ENCODE measurements at places on chromosomes 11 and 22.

DNA sequence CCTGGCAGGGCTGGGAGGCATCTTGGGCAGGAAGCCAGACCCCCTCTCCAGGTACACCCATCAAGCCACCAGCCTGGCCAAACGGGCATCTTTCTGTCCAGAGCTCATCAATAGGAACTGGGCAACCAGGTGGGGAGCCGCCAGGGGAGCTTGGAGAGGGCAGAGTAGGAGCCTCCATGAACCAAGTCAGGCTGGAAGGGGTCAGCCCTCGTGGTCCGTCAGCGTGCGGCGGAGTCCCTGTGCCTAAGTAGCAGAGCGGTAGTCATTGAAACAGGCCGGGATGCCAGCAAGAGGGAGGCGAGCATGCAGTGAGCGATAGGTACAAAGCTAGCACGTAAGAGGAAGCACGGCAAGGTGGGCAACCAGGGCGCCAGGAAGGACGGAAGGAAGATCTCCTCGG, 1.7 kb downstream of the RTL6 start:
- ATAC-seq, result no peak

- no peak for ATAC-seq
These were observed 61.5 kb downstream of the STIM1 start for GRCh38 chr11:3916962-3917361.

- no peak for ATAC-seq
These were observed 47.2 kb upstream of the CEP295 start for GRCh38 chr11:93614173-93614722.

DNA sequence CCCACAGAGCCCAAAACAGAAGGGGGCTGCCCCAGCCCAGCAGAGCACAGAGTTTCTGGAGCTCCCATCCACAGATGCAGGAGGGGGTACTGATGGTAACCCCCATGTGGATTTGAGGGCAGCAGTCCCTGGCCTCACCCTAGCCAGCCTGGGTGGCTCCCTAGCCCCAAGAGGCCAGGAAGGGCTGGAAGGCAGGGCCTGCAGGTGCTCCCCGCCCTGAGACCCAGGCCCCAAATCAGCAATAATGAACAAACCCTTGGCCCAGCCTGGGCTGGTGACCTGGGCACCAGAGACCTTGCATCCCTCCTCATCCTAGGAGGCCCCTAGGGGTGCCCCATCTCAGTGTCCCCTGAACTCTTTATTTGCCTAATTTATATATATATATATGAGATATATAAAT, 61.6 kb downstream of the MORC2 start:
- no peak for ATAC-seq

DNA sequence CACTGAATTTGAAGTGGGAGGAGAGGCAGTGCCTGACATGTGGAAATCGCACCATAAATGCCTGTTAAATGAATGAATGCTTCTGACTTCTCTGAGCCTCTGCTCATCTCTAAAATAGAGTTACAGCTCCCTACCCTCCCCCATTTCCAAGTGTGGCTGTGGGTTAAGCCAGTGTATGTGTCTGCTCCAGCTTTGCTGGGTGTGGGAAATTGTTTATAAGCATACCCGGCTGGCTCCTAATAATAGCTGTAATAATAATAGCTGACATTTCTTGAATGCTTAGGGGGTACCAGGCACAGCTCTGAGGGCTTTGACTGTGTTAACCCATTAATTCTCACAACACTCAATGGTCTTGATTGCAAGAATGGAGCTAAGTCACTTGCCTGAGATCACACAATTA, 7.0 kb upstream of the FCHSD2 start:
- peak; percentile 29 for ATAC-seq

DNA sequence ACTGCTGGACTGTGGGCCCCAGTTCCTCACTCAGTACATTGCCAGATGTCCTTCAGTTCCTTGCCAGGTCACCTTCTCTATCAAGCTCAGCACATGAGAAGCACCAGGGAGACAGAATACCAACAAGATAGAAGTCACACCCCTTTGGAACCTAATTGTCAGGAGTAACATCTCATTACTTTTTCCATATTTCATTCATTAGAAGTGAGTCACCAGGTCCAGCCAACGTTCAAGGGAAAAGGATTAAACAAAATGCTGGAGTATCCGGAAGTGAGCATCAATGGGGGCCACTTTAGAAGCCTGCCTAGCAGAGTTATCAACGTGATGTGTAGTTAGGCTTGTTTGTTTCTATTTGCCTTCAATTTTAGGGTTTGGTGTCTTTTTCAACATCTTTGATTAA, 569.3 kb downstream of the MIAT start:
- ATAC-seq, result no peak

GRCh38 chr22:22847241-22847640, 40.4 kb upstream of the IGLL5 start:
- ATAC-seq, result no peak

DNA sequence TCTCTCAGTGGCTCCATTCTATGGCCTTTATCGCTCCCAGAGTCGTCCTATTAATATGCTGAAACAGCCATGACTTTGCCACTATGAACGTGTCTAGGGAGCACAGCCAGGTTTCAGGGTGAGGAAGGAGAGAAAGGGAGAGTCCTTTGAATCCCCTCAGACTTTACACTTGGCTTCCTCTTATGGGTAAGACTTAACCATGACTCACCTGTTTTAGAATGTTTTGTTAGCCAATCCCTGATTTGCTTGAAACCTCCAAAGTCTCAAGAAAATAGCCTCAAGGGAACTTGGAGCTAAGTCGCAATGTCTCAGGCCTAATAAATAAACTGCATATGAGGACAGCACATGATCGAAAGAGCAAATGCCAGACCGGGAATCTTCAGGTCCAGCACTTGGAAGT, 131.2 kb upstream of the RCN1 start:
- ATAC-seq, result no peak

DNA sequence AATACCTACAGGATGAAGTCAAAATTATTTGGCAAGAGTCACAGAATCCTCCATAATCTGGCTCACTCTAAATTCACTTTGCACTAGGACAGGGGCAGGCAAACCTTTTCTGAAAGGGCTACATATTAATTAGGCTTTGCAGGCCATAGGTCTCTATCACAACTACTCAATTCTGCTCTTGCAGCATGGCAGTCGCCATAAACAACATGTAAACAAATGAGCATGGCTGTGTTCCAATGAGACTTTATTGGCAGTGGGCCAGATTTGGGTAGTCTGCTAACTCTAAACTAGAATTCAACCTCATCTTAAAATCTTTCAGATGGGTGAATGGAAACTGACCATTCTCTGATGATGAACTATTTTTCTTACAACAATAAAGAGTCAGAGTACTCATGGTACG, 5.8 kb downstream of the THRSP start:
- no peak for ATAC-seq

DNA sequence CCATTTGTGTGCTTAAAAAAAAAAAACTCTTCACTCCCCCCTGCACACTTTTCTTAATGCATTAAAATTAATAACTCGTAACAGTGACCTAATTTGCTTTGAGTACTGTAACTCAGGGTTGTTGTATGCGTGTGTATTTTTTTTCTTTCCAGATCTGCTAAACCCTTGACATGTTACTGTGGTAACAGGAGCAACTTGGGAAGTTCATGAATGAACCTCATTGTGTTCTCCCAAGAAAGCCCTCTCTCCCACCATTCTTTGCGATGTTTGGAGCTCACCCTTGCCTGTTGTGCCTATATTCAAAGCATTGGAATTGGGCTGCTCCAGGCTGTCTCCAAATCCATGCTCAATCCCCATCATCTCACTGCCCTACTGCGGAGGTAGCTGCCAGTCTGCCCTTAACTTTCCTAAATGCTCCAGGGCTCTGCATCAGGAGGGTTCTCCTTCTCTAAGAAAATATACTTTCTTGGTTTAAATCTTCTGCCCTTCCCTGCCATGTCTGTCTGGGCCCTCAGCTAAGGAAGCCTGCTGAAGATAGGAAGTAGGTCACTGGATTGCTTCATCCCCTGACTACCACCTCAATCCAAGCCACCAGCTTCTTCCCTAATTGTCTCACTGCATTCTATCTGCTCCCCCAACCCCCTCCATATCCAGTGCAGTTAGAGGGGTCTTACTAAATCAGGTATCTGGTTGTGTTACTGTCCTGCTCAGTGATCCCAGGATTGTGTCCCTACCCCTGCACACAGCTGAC, 70.3 kb downstream of the KIRREL3 start:
- no peak for ATAC-seq

- peak; percentile 48 for ATAC-seq
These were observed 596 bp upstream of the TNRC6B start for GRCh38 chr22:40176921-40177737.

DNA sequence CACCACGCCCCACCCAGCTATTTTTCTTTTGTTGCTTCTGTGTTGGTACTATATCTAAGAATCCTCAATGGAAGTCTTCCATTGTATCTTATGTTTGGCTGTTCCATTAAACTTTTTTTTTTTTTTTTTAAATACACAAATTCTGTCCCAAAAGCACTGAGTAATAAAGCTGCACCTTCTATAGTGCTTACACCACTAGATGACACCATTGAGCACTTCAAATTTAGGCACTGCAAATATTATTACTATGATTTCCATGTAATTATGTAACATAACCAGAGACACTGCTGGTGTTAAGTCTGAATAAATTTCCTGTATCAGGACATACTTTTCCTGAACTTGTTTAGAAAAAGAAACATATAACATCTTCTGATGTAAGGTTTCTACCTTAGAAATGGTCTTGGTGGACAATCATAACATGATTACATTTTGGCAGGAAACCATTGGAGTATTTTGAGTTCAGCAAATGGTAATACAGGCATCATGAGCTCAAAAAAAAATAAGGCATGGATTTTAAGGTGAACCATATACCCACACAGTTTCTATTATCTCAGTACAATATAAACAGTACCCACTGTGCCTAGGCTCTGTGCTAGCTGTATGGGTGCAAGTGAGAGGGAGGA, 110.5 kb downstream of the ATG16L2 start:
- peak; percentile 53 for ATAC-seq

DNA sequence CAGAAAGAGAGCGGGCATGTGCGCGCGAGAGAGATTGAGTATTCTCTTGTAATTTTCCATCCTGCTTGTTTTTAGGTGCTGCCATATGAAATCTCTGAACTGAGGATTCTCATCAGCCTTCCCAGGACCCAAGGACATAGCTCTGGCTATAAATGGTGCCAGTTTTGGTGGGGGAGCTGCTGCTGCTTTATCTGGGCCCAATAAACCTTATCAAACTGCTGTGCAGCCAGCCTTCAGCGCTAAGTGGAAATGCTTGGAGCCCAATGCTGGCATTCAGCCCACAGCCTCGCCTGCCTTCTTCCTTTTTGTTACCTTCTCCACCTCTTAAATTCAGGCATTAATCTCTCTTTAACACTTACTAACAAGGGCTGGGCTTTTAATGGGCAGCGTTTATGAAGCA, 2.4 kb upstream of the ZBTB16 start:
- no peak for ATAC-seq

GRCh38 chr11:9060700-9061111, 30.7 kb downstream of the SCUBE2 start:
- no peak for ATAC-seq

DNA sequence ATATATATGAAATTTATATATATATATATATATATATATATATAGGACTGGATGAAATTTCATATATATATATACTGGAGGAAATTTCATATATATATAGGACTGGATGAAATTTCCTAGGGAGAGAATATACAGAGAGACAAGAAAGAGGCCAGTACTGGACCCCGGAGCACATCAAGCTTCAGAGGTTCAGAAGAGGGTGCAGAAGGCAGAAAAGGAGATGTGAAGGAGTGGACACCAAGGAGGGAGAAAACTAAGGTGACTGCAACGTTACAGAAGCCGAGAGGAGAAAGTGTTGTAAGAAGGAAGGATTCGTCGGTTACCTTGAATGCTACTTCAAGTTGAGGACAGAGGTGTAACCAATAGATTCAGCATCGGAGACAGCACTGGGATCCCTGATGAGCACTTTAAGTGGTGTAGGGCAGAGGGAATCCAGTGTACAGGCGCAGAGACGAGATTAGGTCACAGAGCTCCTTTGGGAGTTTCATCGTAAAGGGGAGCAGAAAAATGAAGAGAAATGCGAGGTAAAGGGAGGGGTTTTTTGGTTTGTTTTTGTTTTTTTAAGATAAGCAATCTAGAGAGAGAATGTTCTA, 8.5 kb upstream of the TPH1 start:
- ATAC-seq, result no peak

GRCh38 chr22:49042877-49043859, 784.5 kb downstream of the BRD1 start:
- no peak for ATAC-seq

DNA sequence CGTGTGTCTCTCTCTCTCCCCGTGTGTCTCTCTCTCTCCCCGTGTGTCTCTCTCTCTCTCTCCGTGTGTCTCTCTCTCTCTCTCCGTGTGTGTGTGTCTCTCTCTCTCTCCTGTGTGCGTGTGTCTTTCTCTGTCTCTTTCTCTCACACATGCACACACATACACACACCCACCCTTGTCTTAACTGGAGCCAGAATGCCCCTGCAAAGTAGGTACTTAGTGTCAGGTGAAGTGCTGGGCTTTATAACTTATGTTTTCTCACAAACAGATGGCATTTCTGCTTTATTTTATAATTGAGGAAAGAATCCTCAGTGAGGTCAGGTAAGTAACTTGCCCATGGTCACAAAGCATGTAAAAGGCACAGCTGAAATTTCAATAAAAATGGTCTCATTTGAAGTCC, 106.0 kb downstream of the CSNK2A3 start:
- ATAC-seq, result no peak

GRCh38 chr11:68444566-68444965, 16.0 kb upstream of the PPP6R3 start:
- ATAC-seq, result no peak

GRCh38 chr11:110432713-110433392, 3.1 kb downstream of the FDX1 start:
- no peak for ATAC-seq

DNA sequence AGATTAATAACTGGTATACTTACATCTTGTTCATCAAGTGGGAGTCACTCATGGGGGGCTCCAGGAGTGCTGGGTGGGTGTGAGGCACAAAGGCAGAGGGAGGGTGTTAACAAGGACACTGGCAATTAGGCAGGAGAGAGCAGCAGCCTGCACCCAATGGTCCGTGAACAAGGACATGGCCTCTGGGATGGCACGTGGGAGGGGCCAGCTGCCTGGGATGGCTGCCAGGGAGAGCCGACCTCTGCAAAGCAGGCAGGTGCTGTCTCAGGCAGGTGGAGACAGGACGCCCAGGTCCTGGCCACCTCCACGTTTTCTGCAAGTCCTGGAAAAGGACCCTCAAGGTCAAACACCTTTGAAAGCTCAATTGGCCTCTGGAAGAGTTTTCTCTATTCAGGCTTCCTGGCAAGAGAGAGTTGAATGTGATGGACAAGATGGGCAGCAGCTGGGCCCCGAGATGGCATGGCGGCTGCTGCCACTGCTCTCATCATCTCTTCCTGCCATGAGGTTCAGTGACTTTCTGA, 257.1 kb downstream of the BUD13 start:
- ATAC-seq, result no peak

- ATAC-seq, result peak; percentile 77
These were observed 11.2 kb downstream of the LARGE1 start for GRCh38 chr22:33909075-33909458.

All from gastroesophageal sphincter (tissue), 4 donors.